BJ (cell line): ENCODE measurements at places on chromosomes 4 and X.

DNA sequence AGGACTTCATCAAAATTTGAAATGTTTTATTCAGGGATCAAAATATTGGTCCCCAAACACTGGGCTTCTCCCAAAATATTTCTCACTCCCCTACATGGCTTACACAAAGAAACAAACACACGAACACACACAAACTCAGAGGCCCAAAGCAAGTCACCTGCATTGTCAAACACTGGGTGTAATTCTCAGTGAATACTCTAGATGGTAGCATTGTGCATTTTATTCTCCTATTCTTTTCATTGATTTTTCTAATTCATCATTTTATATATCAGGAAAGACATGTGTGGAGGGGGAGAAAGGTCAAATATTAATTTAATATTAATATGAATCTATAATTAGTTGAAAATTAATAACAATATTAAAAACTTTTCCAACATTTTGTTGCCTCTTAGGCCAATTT, 72.3 kb upstream of the TNMD start:
- DNase-seq: no peak

DNA sequence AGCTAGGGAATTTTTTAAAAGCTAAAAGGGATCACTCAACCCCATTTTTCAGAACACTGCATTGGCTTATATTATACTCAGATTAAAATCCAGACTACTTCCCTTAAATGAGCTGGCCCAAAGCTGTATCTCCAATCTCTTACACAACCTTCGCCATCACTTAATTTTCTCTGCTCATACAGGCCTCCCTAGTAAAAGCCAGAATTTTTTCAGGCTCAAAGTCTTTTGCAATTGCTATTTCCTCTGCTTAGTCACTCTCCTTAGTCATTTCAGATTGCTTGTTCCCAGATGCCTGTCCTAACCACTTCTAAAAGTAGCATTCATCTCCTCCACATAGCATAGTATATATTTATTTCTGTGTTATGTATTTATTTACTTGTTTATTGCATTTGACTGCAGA, 1587.9 kb upstream of the ADGRL3 start:
- DNase-seq: peak; percentile 62

DNA sequence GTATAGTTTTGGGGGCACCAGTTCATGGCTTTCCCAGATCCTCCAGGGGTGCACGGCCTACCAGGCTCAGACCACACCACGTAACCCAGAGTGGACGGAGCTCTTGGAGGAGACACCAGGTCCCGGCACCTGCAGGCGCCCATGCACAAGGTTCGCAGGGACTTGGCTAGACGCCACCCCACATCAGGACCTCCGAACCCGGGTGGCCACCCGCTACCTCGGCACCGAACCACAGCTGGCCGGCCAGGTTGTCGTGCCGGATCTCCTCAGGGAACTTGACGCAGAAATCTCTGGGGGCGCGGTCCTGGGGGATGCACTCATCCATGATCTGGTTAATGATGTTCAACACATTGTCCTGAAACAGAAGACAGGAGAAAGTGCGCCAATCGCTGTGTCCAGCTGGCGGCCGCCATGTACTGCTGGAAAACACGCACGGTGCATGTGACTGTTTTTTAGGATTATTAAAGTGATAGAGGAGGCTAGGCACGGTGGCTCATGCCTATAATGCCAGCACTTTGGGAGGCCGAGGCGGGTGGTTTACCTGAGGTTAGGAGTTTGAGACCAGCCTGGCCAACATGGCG, 77.1 kb downstream of the ZFYVE28 start:
- DNase-seq: no peak

GRCh38 chr4:77990904-77991358, 66.2 kb upstream of the FRAS1 start:
- DNase-seq: no peak

GRCh38 chrX:94752434-94753169, 1078.6 kb downstream of the FAM133A start:
- no peak for DNase-seq

- no peak for DNase-seq
Observed at GRCh38 chr4:82201805-82202641, 171.8 kb downstream of the HNRNPD start.

- DNase-seq: no peak
Observed at GRCh38 chr4:38062776-38063097, 102.5 kb downstream of the PTTG2 start.

GRCh38 chr4:101236097-101236496, 111.2 kb downstream of the PPP3CA start:
- no peak for DNase-seq

DNA sequence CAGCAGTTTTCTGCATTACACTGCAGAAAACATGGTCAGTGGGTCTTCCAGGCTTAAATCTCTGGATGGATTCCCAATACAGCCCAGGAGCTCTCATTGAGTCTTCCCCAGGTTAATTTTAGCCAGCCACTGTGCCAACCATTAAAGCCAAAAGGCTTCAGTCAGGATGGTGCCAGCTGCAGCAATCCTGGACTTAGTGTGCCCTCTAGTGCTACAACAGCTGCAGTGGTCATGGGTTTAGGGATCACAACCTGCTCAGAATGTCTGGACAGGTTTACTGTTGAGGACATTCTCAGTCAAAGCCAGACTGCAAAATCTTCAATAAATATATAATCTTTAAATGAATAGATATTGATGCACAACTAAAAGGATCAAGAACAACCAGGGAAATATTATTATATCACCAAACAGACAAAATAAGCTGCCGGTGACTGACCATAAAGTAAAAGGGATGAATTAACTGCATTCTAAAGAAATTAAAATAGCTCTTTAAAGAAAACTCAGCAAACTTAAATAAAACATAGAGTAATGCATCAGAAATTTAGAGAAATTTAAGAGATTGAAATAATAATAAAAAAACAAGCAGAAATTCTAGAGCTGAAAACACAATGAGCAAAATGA, 639.9 kb downstream of the SPOCK3 start:
- DNase-seq: no peak

DNA sequence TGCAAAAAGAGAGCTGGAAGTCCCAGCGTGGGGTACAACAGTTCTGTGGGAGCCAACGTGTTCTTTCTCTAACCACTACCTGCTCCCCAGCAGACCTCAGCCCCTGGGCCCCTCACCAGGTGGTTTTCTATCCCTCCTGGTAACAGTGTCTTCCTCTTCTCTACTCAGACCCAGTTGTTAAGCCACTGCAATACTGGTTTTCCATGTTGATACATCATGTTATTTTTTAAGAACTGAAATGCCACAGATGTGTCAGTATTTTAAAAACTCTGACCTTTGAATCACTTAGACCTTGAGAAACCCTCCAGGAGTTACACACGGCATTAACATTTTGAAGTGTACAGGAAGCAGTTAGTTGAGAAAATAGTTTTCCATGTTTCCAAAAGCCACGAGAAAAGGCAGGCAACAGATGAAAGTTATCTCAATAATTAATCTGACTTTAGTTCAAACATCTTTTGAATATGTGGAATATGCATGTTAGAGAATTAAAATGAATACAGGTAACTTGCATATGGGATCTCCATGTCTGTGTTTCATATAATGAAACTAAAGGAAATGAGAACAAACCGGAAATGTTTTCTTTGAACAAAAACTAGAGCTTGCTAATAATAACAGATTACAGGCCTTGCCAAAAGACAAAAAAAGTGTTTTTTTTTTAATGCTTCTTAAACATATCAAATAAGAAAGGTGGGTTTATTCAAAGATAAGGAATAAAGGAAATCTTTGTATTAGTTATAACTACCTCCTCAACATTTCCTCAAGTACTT, 108.8 kb downstream of the ZNF827 start:
- DNase-seq: no peak

- DNase-seq: no peak
Observed at GRCh38 chr4:5971078-5971450, 47.2 kb downstream of the C4orf50 start.

GRCh38 chr4:144410230-144410783, 235.6 kb upstream of the HHIP start:
- no peak for DNase-seq

DNA sequence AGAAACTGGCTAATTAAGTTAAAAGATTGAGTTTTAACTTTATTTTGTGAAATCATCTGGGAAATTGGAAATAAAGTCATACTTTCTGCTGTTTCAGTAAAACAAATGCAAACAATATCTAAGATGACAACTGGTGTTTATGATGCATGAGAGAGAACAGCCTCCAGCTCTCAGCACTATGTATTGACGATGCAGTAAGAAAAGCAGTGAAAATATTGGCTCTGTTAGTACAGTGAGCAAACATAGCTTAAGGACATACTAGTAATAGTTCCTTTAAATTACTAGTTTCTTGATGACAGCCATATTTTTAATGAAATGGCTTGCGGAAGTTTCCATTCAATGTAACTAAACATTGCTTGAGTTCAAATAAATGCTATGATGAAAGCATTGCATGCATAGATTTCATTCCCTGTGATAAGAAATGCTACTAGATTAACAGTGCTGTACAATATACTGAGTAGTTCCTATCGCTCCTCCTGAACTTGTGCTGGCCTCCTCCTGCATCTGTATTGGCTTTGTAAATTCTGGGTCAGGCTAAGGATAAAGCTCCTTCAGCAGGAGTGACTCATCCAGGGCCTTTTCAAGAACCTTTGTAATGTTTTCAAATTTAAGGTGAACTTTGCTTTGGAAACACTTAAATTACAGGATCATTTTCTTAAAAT, 11.6 kb downstream of the ARHGAP24 start:
- no peak for DNase-seq

- no peak for DNase-seq
Observed at GRCh38 chr4:4603592-4603991, 61.7 kb upstream of the STX18 start.

DNA sequence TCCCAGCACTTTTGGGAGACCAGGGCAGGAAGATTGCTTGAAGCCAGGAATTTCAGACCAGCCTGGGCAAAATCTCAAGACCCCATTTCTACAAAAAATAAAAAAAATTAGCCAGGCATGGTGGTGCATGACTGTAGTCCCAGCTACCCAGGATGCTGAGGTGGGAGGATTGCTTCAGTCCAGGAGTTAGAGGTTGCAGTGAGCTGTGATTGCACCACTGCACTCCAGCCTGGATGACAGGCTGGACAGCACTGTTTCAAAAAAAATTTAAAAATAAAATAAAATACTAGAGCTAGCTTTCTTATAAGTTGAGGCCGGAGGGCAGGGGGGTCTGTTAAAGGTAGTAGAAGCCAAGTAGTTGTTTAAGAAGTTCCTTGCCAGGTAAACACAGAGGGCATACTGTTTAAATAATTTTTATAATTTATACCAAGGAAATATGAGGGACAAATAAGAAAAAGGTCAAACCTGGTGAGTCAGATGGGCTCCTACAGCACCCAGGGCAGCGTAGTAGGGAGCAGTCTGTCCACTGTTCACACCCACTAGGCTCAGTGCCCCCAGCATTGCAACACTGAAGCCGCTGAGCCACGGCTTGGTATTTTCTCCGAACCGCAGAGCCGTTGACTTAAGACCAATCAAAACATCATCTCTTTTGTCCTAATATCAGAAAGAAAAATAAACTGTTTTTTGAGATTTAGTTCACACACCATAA, 17.3 kb downstream of the COQ2 start:
- no peak for DNase-seq

DNA sequence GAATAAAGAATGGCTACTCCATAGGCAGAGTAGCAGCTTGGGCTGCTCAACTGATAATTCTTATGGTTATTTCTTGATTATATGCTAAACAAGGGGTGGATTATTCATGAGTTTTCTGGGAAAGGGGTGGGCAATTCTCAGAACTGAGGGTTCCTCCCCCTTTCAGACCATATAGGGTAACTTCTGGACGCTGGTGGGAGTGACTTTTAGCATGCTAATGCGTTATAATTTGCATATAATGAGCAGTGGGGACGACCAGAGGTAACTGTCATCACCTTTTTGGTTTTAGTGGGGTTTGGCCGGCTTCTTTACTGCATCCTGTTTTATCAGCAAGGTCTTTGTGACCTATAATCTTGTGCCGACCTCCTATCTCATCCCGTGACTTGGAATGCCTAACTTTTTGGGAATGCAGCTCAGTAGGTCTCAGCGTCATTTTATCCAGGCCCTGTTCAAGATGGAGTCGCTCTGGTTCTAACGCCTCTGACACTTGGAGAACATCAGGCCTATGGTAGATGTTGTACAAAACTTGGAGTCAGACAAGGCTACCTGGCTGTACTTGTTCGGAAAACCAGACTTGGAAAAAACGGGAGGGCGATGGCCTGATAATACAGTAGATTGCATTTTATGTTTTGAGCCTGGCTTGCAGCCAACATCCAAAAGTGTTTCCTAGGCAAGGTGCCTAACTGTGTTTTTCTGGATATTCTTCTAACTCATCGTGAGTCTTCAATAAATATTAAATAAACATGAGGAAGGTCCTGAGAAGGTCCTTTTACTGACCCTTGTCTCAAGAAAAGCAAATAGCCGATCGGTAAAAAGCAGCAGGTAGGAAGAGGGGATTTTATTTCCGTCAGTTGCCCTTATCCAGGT, 1.8 kb upstream of the TMEM164 start:
- DNase-seq: no peak

DNA sequence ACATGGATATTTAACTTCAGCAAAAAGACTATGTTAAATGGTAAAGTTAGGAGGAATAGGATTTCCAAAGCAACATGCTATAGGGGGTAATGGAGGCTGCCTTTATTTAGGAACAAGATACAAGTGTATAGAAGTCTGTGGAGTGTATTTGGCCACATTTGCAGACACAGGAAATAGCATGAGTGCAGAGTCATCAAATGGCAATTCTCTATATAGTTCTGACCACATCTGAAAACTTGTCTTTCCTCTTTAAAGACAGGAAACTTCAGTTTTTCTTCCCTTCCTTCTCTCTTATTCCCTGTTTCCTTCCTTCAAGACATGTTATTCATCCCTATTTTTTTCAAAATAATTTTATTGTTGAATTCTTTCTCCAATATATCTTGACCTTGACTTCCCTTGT, 119.3 kb upstream of the PITX2 start:
- no peak for DNase-seq

- no peak for DNase-seq
Observed at GRCh38 chr4:15649914-15650545, 5.1 kb downstream of the FBXL5 start.

DNA sequence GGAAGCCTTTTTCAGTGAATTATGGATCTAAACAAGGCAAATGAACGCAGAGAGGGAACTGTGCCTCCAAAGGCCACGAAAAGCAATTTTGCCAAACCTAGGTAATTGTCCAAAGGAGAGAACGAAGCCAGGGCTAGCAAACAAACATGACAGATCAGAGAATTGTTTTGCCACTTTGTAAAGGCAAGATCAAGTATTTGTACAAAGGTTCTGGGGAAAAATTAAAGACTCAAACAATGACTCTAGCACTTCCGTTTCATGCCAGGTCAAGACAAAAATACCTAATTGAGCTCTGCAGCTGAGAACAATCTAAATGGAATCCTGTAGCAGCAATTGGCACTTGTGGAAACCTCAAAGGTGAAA, 8.5 kb downstream of the RBM47 start:
- DNase-seq: no peak
